Calu3 (cell line): ENCODE measurements at places on chromosomes 3 and 15. TPM values are rescaled to one million over a fixed set of nuclear protein-coding genes. Genes with fewer than 3 reads are reported as not detected.

DNA sequence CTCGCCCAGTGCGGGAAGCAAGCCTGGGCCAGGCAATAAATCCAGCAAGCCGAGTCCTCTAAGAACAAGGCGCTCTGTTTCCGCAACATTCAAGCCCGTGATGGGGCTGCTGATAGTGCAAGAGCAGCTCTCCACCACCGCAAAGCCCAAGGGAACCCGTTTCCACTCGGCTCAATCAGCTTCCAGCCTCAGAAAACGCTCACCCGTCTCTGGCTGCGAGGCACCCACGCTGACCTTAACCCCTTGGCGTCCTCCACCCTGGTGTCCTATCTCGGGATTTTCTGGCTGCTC, 17.8 kb downstream of the SPATA12 start:
- no peak for DNase-seq

DNA sequence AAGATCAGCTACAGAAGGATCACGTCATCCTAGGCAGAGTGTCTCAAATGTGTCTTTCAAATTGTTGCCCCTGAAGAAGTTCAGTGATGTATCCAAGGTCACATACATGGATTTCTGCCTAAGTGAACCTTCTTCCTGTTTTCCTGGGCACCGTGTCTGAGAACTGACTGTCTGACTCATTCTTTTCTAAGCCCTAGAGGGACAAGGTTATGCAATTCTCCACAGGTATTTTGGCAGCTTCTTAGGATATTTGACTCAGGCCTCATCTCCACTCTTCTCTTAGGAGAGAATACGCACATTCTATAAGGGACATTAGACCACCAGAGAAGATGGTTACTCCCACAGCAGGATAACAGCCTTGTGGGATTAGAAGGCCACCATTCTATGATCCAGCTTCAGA, 391.9 kb upstream of the THBS1 start:
- no peak for DNase-seq

GRCh38 chr3:125137358-125138033, 75.1 kb downstream of the SLC12A8 start:
- DNase-seq, result no peak

- no peak for DNase-seq
Observed at GRCh38 chr3:185164428-185165217, 11.8 kb upstream of the C3orf70 start.

Gene KLHL40
- total RNA-seq, result not detected in 2 replicates
